ENCODE measurements at places on chromosomes 2 and 18.
A peak's percentile ranks its signal among the peaks of the same experiment; 100 is the strongest.

DNA sequence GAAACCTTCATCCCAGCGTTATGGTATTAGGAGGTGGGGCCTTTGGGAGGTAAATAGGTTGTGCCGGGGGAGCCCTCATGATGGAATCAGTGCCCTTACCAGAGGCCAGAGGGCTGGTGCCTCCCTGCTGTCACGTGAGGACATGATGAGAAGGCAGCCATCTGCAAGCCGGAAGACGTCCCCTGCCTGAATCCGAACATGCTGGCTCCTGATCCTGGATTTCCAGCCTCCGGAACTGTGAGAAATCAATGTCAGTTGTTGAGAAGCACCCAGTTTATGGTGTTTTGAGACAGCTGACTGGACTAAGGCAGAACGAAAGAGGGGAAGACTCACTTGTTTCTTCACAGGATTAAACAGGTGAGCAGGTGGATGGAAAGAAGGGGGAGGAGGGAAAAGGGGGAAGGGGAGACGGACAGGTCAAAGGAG, 13.0 kb upstream of the KLF11 start:
- no peak for DNase-seq

GRCh38 chr2:97704989-97705388, 8.4 kb upstream of the ZAP70 start:
- DNase-seq: no peak

- DNase-seq: no peak
These were observed 124.6 kb downstream of the LRATD1 start for GRCh38 chr2:14756981-14757657.

DNA sequence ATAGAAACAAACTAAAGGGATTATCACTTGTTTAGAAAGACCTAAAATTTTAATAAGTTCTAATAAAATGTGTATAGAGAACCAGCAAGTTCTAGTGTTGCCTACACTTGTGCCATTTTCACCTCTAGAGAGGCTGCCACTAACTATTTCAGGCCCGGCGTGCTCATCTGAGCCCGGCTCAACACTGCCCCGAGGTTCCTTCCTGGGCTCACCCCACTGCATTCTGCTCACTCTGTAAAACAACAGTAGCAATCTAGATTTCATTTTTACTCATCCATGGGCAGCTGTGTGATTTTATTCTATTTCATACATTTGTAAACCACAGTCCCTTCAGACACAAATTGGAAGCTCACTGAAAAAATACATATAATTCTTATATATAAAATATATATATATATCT, 253.2 kb downstream of the L3MBTL4 start:
- no peak for DNase-seq

- no peak for DNase-seq
These were observed 197.1 kb upstream of the RAB12 start for GRCh38 chr18:8412117-8412516.

GRCh38 chr2:216739035-216739434, 43.7 kb upstream of the IGFBP5 start:
- no peak for DNase-seq

DNA sequence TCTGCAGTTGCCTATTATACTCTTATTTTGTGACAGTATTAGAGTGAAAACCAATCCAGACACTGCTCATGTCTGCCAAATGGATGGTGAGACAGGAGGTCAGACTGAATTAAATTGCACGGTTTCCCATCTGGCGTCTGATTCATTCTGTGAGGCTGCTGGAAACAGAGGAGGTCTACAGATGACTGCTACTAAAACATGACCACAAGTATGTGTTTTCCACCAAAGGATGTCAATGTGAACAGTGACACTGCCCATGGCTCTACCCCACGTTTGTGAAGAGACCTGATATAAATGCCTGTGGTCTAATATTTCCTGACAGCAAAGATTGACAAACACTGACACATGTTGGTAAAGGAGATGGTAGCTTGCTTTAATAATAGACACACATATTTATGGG, 104.3 kb upstream of the ST6GAL2 start:
- DNase-seq: no peak

DNA sequence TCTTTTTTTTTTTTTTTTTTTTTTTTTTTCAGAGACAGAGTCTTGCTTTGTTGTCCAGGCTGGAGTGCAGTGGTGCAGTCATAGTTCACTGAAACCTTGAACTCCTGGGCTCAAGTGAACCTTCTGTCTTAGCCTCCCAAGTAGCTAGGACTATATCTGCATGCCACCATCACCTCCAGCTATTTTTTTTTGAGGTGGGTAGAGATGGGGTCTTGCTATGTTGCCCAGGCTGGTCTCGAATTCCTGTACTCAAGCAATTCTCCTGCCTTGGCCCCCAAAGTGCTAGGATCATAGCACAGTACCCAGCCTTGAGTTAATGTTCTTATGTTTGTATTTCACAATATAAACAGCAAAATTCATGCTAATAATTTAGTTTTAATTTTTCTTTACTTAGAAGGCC, 62.9 kb upstream of the IGFBP2 start:
- no peak for DNase-seq

DNA sequence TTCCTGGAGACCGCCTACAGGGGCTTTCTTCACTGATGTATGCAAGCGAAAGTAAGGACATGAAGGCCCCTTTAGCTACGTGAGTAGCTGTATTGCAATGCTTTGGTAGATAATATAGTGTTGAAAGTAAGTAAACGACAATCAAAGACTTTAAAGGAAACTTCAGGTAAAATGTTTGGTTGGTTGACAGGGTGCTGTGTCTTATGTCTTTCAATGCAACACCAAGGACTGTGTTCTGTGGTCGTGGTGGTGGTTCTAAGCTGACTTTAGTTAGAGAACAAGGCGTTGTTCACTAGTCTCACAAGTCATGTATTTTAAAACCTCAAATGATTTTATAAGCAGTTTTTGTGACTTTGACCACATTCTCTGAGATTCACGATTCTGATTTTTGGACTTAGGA, 58.0 kb upstream of the CABYR start:
- no peak for DNase-seq

- DNase-seq: no peak
These were observed 38.2 kb upstream of the FAM136A start for GRCh38 chr2:70340075-70340474.

DNA sequence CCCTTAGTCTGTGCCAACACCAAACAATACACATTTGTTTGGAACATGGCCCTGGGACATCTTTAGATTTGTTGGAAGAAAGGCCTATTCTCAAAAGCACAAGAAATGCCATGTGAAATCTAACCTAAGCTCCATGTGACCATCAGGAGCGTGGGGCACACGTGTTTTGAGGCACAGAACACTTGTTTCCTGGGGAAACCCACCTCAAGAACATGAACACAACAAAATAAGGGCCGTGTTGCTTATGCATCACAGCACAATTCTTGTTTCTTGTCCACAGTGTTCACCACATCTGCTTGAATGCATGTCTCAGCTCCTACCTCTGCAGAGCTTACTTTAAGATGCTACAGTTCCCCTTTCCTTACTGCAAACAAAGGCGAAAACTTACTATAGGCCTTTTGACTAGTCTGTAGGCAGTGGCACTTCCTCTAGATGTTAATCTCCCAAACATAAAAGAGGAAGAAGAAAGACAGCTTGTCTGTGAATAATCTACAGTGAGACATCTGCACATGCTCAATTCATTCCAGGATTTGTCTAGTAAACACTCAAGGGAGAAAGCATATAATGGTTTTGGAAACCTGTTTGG, 165.0 kb downstream of the ANKRD44 start:
- DNase-seq: no peak

DNA sequence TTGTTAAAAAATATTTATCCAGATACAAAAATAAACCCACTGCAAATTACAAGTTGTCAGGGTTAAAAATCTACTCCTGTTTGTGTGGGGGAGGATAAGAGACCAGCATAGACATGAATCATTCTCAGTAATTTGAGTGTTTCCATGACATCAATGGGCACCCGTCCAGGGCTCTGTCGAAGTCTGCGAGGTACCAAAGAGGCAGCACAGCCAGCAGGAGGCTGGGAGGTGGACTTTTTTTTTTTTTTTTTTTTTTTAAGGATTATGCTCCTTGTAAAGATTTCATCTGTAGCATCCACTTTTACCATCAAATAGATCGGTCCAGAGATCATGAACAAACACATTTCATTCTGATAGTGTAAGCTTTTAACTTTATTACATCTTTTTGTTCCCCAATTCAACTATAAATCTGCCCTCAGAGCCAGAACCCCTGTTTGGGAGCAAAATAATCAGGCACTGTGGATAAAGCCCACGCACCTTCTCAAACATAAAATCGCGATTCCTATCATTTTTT, 182.0 kb downstream of the TCF4 start:
- no peak for DNase-seq

- DNase-seq: peak; percentile 2
These were observed 34.9 kb downstream of the CIB4 start for GRCh38 chr2:26605999-26606846.

DNA sequence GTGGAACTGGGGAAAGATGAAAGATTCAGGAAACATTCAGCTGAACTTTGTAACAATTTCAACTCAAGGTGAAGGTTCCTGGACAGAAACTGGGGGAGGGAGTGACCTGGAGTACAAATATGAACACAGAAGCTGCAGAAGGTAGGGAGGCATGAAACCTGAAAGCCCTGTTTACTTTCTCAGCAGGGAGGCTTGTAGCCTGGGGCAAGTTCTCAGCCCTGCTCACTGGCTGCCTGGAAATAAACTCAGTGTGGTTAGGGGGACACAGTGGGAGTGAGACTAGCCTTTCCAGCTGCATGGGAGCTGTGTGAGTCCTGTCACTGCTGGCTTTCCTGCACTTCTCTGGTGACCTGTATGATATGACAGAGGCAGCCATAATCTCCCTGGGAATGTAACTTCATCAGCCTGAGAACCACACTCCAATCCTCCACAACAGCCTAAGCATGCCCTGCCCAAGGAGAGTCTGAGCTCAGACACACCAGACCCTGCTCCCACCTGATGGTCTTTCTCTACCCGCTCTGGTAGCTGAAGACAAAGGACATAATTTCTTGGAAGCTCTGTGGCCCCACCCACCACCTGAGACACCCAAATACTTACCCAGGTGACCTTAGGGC, 77.0 kb downstream of the ZSWIM2 start:
- no peak for DNase-seq

DNA sequence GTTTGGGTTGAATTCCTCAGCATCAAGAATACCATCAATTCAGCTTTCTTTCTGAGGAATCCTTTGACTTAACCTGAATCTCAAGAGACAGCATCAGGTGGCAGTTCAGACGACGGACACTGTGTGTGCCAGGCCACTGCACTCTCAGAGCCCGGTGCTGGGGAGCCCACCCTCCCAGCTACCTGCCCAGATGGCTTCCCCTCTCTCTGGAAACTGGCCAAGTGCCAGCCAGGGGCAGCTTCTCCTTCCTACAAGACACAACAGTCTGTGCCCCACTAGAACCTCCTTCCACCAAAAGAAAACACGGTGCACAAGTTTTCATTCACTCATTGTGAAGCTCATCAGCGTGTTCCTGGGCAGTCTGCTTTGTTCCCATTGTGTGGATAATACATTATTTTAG, 28.5 kb downstream of the MAL start:
- DNase-seq: no peak

DNA sequence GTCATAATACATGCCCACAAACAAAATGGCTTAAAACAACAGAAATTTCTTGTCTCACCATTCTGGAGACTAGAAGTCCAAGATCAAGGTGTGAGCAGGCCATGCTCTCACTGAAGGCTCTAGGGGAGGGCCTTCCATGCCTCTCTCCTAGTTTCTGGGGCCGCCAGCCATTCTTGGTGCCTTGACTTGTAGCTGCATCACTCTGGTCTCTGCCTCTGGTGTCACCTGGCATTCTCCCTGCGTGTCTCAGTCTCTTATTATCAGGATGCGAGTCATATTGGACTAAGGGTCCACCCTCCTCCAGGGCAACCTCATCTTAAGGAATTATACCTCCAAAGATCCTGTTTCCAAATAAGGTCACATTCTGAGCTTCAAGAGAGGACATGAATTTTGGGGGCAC, 76.1 kb downstream of the KCNF1 start:
- no peak for DNase-seq

- DNase-seq: no peak
These were observed 382.6 kb upstream of the CDH2 start for GRCh38 chr18:28559511-28559910.

DNA sequence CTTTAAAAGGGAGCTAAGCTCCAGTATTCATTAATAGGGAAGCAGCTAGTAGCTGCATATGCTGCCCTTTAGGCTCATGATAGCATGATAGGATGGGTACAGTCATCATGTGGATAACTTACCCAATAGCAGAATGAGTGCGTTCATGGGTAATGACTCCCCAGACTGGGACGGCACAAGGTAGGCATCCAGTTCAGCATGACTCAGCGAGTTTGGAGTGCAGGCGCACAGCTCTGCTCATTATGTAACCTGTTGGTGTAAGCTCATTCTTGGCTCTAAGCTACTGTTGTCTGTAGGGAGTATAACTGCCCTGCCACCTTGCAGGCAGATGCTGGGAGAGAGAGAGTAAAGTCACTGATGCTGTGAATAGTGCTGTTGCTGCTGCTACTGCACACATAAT, 209.2 kb upstream of the SYT4 start:
- no peak for DNase-seq

DNA sequence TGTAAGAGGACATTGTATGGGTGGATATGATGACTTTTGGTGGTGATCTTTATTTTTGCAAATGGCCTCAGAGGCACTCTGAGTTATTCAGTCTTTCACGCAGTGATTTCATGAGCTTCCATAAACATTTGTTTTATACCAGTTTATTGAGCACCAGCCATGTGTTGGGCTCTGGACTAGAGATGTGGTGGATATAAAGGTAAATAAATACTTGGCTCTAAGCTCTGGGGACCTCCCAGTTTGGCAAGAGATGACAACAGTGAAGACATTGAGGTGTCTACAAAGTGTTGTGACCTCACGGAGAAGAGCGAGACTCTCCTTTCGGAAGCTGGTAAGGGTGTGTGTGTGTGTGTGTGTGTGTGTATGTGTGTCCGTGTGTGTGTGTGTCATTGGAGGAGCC, 146.4 kb downstream of the TANC1 start:
- DNase-seq: no peak

DNA sequence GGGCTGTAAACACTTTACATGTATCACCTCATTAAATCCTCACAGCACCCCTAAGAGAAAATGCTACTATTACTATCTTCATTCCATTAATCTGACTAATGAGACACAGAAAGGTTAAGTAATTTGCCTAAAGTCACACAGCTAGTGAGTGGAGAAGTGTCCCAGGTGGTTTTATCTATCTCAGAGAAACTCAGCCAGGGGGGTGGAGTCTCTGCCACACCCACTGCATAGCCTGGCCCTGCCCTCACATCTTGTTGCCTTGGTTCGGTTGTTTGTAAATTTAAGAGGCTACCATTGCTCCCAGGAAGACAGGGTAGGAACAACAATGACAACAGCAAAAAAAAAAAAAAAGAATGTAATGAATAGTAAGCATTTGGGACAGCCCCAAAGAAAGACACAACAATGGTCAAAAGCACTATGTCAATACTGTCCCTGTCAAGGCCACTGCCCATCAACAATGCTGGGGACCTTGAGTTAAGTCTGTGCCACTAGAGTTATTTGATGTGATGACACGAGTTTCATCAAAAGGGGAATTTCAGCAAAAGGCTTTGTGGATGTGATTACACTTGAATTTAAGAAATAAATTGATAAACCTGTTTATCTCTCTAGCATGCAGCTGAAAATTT, 17.5 kb downstream of the CYRIA start:
- DNase-seq: no peak
